ELR (cell line): ENCODE measurements at places on chromosomes 6 and 20.

DNA sequence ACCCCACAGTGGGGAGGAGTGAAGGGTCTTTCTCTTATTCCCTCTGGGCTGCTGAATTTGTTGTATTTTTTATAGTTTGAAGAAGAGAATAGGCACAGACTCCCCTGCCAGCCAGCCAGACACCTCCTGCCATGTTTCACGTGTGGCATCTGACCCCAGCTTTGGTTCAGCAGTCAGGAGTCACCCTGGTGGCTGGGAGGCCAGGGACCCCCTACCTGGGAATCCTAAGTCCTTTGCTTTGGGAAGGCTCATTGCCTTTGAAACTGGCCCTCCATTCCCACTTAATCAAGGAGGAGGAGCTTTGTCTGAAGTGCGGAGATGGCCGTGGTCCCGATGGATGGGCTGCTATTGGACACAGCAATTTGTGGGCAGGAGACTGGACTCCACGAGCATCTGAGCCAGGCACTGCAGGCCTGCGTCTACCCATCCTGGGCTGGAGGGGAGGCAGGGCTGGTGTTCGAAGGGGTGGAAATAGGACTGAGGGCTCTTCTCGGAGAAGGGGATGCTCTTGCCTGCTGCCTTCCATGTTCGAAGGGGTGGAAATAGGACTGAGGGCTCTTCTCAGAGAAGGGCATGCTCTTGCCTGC, 196.1 kb downstream of the DLL1 start:
- DNase-seq, result no peak

DNA sequence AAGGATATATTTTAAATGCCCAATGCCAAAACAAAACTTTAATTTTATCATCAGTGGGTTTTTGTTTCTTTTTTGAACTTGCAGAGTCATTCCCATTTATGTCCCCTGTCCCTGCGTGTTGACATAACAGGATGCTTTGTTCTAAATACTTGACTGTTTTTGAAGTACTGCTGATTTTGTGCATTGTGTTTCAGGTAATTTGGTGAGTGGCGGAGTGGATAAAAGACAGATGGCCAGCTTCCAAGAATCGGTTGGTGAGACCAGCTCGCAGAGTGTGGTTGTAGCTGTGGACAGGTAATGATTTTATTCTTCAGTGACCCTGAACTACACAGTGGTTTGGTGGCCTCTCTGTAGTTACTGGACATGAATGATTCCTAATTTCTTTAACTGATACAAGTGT, 50.5 kb upstream of the CSE1L start:
- DNase-seq, result no peak

- peak; percentile 52 for DNase-seq
Observed at GRCh38 chr20:1509237-1509636, 18.0 kb upstream of the SIRPB2 start.

- no peak for DNase-seq
Observed at GRCh38 chr6:138503881-138504680, 4.8 kb upstream of the NHSL1 start.

GRCh38 chr6:170295510-170296422, 4.9 kb upstream of the DLL1 start:
- DNase-seq, result peak; percentile 23

GRCh38 chr20:39876976-39877635, 811.9 kb downstream of the MAFB start:
- no peak for DNase-seq
